ENCODE measurements at places on chromosomes 3 and 15.

DNA sequence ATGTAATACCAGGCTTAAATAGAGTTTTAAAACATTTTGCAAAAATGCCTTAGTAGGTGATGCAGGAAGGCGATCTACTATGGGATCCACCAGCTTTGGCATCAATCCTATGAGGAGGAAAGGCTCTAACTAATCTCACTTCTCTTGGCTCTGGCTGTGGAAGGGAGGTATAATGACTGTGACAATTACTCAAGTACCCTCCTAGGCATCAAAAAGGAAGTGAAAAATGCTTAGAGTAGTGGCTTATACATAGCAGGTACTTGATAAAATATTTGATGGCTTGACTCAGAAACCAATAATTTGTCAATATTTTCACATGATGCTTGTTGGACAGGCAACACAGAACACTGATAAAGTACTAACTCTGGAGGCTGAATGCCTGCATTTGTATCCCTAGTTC is 34.1 kb upstream of the SERPINI2 start:
- DNase-seq: no peak

DNA sequence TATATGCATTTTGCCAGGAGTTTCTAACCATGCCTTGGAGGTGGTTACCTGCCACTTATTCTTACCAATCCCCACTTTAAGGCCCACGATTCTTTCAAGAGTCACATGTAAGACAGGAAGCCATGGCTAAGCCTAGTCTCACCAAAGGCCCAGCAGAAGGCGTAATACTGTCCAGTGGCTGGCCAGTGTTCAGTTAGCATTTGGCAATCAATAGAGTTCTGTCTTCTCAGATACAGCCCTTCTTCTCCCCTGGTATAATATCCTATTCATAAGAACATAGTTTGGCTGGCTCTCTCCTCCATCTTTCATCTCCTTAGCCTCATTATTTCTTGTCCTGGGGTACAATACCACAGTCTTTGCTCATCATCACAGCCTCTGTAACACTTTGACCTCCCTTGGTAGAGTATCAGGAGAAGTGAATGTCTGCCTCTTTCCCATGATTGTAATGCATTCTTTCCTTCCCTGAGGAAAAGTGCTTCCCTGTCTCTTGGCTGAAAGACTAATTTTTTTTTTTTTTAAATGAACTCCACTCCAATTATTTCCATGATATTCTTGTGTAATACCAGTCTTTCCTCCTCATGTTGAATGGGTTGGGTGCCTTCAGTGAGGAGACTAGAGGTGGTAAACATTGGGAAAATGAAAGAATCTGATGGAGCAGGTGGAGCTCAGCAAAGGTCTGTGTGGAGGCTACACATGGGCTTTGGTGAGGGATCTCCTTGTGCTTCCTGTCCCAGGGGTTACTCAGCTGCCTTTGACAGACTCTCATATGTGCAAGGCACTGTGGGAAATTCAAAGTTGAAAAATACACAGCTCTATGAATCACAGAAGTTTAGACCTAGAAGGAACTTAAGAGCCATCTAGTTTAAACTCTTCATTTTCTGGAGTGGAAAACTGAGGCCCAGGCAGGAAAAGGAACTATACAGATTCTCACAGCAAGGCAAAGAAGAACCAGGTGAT is 218.2 kb downstream of the P3H2 start:
- peak; percentile 38 for DNase-seq

- DNase-seq: no peak
Observed at GRCh38 chr3:143963946-143964345, 7.7 kb upstream of the DIPK2A start.

DNA sequence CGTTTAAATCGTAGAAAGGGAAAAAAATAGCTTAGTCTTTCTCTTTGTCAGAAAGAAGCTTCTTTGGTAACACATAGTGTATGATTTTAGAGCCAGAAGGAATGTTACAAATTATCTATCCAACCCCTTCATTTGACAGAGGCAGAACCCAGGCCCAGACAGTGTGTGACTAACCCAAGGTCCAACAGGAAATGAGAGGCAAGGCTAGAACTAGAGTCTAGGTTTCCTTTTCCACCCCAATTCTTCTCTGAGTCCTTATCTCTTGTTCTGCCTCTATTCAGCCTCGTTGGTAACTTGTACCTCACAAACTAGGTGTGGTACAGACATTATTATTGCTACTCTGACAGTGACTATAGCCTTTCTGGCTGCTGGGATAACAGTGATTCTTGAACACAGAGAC is 39.3 kb downstream of the QTRT2 start:
- no peak for DNase-seq

- DNase-seq: peak; percentile 99
Observed at GRCh38 chr3:127768346-127769008, 53.8 kb downstream of the MGLL start.

DNA sequence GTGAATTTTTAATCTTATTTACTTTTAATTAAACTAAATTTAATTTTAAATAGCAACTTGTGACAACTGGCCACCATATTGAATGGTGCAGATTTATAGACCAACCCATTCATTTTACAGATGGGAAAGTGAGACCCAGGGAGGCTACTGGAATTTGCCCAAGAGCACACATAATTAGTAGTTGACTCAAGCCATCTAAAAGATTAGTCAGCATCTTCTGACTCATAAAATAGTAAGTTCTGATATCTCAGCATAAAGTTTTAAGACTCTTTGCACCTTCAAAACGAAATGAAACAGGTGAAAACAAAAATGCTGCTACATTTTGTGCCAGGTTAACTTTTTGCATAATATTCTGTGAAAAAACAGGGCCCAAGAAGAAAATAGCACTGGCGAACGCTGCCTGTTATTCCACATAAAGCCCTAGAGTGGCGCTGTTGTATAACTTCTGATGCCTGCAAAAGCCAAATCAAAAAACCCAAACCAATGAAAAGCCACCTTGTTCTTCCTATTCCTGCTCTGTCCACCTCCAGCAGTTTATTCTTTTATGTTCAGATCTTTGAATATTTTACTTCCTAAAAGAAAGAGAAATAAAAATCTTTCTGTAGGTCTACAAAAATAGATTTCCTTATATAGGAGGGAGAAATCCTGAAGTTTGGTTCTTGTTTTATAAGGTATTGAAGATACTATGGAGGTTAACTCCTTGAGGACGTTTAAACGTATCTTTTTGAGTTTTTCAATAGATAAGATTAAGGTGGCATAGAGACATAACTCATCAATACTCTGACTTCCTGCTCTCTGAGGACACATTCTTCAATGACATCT is 62.8 kb downstream of the OTOL1 start:
- DNase-seq: peak; percentile 55

Data from cardiac fibroblast (primary cell).